Stimulated activated CD8-positive, alpha-beta memory T cell treated with anti-CD3 and anti-CD28 coated beads, Interleukin-15, amount 100 ng/mL, for 48 hours (primary cell): ENCODE measurements at places on chromosomes 2 and 18.

- no peak for DNase-seq
These were observed 110.8 kb downstream of the SETBP1 start for GRCh38 chr18:44791520-44791919.

DNA sequence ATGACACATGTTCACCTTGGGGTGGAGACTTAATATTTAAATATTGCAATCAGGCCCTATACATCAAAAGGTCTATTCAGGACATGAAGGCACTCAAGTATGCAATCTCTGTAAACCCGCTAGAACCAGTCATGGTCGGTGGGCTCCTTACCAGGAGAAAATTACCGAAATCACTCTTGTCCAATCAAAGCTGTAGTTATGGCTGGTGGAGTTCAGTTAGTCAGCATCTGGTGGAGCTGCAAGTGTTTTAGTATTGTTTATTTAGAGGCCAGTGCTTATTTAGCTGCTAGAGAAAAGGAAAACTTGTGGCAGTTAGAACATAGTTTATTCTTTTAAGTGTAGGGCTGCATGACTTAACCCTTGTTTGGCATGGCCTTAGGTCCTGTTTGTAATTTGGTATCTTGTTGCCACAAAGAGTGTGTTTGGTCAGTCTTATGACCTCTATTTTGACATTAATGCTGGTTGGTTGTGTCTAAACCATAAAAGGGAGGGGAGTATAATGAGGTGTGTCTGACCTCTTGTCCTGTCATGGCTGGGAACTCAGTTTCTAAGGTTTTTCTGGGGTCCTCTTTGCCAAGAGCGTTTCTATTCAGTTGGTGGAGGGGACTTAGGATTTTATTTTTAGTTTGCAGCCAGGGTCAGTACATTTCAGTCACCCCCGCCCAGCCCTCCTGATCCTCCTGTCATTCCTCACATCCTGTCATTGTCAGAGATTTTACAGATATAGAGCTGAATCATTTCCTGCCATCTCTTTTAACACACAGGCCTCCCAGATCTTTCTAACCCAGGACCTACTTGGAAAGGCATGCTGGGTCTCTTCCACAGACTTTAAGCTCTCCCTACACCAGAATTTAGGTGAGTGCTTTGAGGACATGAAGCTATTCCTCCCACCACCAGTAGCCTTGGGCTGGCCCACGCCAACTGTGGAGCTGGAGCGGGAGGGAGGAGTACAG lies 108.1 kb downstream of the XRCC5 start:
- no peak for DNase-seq

DNA sequence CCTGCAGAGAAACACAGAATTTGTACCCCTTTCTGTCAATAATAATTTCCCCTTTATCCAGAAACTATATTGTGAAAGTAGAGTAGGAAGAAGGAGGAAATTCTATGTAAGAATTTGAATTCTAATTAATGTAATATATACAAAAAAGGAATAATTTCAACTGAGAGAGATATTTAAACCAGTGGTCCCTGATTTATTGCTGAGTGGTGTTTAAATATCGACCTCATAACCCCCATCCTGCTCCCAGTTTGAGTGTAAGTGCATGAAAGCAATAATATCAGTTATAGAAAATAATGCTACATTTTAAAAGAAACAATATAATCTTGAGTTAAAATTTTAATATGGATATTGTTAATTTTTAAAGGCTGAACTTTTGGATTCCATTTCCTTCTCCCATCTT lies 286.2 kb upstream of the REG3G start:
- DNase-seq: no peak

GRCh38 chr2:105791229-105791628 lies 46.5 kb downstream of the NCK2 start:
- DNase-seq: no peak

DNA sequence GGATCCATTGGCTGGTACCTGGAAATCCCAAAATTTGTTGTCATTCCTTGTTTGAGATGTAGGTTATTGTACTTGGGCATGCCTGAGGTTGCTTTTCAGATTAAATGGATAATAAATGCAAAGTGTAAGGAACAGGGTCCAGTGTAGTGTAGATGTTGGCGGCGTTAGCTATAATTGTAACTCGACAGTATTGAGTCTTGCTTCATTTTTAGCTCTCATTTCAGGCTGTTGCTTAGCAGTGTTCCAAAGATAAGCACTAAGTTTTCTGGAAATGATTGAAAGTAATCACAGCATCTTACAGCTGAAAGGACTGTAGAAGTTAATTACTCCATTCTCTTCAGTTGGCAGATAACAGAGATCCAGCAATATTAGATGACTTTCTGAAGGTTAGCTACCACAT lies 47.8 kb upstream of the SPTBN1 start:
- DNase-seq: no peak

- DNase-seq: no peak
These were observed 24.6 kb upstream of the ACVR1 start for GRCh38 chr2:157900684-157901083.

- DNase-seq: no peak
These were observed 90.8 kb downstream of the NFATC1 start for GRCh38 chr18:79486356-79487182.

- no peak for DNase-seq
These were observed 267.2 kb upstream of the CYRIA start for GRCh38 chr2:16932826-16933225.

DNA sequence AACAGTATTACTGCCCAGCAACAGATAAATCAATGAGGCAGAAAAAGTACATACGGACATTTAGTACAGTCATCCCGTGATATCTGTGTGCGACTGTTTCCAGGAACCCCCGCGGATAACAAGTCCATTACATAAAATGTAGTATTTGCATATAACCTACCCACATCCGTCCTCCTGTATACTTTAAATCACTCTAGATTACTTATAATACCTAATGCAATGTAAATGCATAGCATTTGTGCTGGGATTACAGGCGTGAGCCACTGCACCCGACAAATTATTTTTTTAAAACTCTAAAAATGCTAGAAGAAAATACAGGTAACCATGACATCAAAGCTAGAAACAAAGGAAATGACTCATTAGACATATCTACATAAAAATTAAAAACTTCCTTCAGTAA lies 91.6 kb downstream of the FAM161A start:
- DNase-seq: no peak

DNA sequence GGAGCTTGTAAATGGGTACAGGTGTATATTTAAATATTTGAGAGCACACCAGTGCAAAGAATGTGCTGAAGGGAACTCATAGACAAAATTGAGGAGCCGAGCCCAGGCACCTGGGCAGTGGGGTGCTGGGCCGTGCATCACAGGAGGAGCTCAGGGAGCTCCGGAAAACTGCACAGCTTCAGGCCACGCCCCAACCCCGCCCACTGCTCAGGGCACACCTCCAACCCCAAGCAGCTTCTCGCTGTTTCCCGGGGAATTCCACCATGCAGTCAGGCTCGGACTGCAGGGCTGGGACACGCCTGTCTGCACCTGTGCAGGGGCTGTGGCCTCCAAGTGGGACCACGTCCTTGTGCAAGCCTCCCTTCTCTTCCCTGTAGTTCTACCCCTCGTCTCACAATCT lies 243.0 kb downstream of the HDAC4 start:
- DNase-seq: no peak

- no peak for DNase-seq
These were observed 20.4 kb upstream of the TMEM247 start for GRCh38 chr2:46458763-46459500.

GRCh38 chr18:8657050-8657820 lies 48.0 kb downstream of the RAB12 start:
- DNase-seq: no peak

GRCh38 chr2:9519250-9519649 lies 36.4 kb downstream of the ADAM17 start:
- no peak for DNase-seq

GRCh38 chr18:28584731-28585130 lies 407.8 kb upstream of the CDH2 start:
- DNase-seq: no peak
